Stomach (tissue), 19 donors: ENCODE measurements at places on chromosomes 1 and 21.

DNA sequence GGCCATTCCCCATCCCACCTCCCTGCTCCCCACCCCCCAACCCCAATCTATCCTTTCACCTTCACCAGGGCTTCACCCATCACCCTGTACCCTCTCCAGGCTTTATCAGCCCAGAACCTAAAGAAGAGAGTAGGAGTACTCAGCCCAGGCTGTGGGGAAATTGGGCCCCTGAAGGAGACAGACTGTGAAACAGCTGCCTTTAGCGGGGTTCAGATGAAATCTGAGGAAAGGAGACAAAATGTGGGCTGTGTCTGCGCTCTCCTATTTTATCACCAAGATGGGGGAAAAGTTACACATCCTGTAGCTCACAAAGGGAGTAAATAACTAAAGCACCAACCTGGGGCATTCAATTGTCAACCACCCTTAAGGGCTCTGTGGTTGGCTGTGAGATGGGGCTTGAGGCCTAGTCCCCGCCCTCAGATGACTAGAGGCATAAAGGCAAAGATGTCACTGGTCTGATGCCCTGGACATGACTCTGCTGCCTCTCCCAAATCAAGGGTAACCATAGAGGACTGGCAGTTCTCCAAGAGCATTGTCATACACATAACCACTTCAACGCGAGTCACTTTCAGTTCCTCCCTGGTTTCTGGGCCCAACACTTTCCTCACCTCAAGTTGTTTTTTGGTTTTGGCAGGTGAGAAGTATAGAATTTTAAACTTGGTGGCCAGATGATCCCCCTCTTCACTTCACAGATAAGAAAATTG, 30.0 kb downstream of the SLC27A3 start:
- no peaks in the 10 kb centered on the region for H3K27me3 ChIP-seq
- DNase-seq = peak; percentile 62
- H3K36me3 ChIP-seq = peaks cover 47% of the 10 kb centered on the region
- H3K27ac ChIP-seq = peak overlapping the region; percentile 67

DNA sequence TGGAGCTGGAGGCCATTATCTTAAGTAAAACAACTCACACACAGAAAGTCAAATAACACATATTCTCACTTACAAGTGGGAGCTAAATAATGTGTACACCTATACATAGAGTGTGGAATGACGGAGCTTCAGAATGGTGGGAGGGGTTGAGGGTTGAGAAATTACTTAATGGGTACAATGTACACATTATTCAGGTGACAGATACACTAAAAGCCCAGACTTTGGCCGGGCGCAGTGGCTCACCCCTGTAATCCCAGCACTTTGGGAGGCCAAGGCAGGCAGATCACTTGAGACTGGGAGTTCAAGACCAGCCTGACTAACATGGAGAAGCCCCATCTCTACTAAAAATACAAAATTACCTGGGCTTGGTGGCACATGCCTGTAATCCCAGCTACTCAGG, 24.9 kb upstream of the LRIG2 start:
- no peaks in the 10 kb centered on the region for H3K36me3 ChIP-seq
- peaks cover 2% of the 10 kb centered on the region for H3K4me1 ChIP-seq
- DNase-seq = no peak
- H3K27ac ChIP-seq = no peak overlapping the region
- no peaks in the 10 kb centered on the region for H3K27me3 ChIP-seq

GRCh38 chr1:156998840-156999500, 46.6 kb downstream of the ARHGEF11 start:
- no peaks in the 10 kb centered on the region for H3K27me3 ChIP-seq
- H3K27ac ChIP-seq = no peak overlapping the region
- DNase-seq = no peak
- H3K4me1 ChIP-seq = peaks cover 41% of the 10 kb centered on the region

- no peaks in the 10 kb centered on the region for H3K36me3 ChIP-seq
- no peaks in the 10 kb centered on the region for H3K4me1 ChIP-seq
- no peak overlapping the region for H3K4me3 ChIP-seq
- H3K27me3 ChIP-seq = no peaks in the 10 kb centered on the region
- DNase-seq = peak; percentile 54
These were observed 143.2 kb downstream of the KCTD3 start for GRCh38 chr1:215710036-215710898.

DNA sequence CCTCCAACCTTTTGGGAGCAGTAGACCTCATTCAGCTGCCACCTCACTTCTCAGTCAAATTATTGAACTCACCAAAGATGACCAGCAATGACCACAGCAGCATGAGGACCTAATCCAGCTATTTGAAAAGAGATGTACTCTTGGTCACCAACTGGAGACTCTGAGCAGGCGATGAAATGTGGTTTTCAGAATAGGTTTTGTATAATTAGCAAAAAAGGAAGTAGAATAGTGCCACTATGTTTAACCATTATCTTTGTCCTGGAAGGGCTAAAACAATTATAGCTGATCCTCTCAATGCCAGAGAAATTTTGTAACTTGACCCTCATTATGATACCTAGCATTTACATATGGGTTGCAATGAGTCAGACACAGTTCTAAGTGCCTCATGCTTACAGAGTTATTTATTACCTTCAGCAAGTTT, at the start of gene FCRL2:
Gene FCRL2, minus strand, starts transcription at position 162 of the 421 bp plus-strand sequence. Its CDS starts 59 bp downstream, at position 103.
- H3K27ac ChIP-seq = no peak within 1 kb of the TSS
- H3K4me3 ChIP-seq = no peak within 1 kb of the TSS
- DNase-seq = no peak

DNA sequence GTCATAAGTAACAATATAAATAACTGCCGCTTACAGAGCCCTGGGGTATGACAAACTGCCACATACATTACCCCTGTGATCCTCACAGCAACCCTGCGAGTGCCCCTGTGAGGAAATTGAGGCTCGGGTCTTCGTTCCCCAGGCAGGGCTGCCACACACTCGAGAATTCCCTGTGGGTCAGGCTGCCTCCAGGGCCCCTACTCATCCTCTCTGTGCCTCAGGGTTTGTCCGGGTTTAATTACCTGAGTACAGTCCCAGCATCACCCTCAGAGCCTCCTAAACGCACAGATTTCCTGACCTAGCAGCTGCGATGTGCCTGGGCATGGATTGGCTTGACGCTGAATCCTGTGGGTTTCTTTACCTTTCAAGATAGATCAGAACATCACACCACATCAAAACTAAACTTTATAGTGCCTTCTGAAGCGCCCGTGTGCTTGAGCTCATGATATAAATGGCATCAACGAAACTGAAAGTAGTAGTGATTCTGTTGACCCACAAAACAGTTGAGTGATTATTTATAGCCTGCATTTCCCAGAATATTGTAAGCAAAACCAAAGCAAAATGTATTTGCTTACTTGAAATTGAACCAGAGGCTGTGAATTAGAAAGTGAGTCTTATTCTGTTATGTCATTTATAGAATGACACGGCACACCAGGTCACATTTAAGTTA, 14.0 kb downstream of the SLC37A1 start:
- peak overlapping the region; percentile 59 for H3K27ac ChIP-seq
- H3K36me3 ChIP-seq = peaks cover 7% of the 10 kb centered on the region
- DNase-seq = no peak
- H3K4me3 ChIP-seq = peak overlapping the region; percentile 12
- no peaks in the 10 kb centered on the region for H3K27me3 ChIP-seq
- peaks cover 81% of the 10 kb centered on the region for H3K4me1 ChIP-seq
